ENCODE measurements at places on chromosomes 5 and 9. TPM values are rescaled to one million over a fixed set of nuclear protein-coding genes. Genes with fewer than 3 reads are reported as not detected.

DNA sequence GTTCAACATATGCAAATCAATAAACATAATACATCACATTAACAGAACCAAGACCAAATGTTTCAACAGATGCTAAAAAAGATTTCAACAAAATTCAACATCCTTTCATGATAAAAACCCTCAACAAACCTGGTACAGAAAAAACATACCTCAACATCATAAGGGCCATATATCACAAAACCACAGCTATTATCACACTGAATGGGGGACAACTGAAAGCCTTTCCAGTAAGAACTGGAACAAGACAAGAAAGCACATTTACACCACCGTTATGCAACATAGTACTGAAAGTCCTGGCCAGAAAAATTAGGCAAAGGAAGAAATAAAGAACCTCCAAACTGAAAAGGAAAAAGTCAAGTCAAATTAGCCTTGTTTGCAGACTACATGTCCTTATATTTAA lies 93.6 kb downstream of the DTWD2 start:
- H3K4me3 ChIP-seq, result no peak overlapping the region
- H3K4me1 ChIP-seq, result no peaks in the 10 kb centered on the region
- no peak overlapping the region for H3K27ac ChIP-seq
- H3K27me3 ChIP-seq, result no peaks in the 10 kb centered on the region
- no peaks in the 10 kb centered on the region for H3K36me3 ChIP-seq

DNA sequence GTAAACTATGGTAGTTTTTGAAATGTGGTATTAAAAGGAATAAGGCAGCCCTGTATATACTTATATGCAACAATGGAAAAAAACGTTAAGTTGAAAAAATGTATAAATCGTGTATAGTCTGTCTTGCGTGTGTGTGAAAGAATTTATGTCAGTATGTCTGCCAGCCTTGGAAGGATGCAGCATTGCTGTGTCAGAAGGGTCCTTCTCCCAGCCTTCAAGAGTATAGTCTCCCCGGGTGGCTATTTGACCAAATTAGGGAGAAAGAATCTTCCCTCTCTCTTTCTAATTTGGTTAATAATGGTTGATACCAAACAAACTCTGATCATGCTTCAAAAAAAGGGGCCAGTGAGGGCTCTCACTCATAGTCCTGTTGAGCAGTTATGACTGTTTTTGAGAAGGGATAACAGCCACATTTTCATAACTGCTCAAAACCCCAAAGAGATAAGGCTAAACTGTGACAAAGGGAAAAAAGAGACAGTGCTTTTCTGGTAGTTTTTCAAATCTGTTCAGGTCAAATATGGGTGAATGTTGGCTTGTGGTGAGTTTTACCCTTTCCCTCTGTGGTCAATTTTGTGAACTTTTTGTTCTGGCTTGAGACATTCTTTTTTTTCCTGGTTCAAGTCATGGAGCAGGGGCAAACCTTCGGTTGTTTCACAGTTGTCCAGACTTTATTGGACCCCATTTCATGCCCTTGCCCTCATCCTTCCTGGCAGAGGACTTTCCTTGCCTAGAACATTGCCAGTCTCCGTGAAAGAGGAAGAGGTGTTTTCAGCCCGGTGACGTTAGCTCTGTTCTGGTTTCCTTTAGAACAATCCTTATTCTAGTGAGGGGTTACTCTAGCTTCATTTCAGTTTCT lies 21.0 kb downstream of the SNX30 start:
- no peak for DNase-seq
- no peak overlapping the region for H3K4me3 ChIP-seq
- H3K36me3 ChIP-seq, result no peaks in the 10 kb centered on the region
- H3K27me3 ChIP-seq, result no peaks in the 10 kb centered on the region

DNA sequence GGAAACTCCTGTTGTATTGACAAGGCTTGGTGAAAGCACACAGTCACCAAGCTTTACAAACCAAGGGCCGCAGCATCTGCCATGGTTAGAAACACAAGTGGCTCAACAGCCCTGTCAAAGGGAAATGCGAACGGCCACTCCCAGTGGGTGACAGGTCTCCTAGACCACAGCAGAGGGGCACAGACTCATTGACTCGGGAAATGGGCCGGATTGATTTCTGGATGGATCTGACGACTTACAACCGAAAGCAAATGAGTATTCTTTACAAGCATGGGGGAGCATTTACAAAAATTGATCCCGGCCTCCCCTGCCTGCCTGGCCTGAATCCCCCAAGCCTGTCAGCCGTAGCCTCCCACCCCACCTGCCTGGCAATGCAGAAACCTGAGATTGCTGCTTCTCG lies 48.2 kb downstream of the ADAMTS2 start:
- DNase-seq, result no peak
- no peak overlapping the region for H3K27ac ChIP-seq

- peak overlapping the region; percentile 70 for H3K4me3 ChIP-seq
- H3K36me3 ChIP-seq, result no peaks in the 10 kb centered on the region
- peak overlapping the region; percentile 30 for H3K27ac ChIP-seq
- no peaks in the 10 kb centered on the region for H3K27me3 ChIP-seq
Measured at GRCh38 chr5:140145818-140146522, 20.2 kb downstream of the IGIP start.

- no peaks in the 10 kb centered on the region for H3K4me1 ChIP-seq
- no peak overlapping the region for H3K4me3 ChIP-seq
- no peak for DNase-seq
- no peaks in the 10 kb centered on the region for H3K27me3 ChIP-seq
- no peak overlapping the region for H3K27ac ChIP-seq
- H3K36me3 ChIP-seq, result no peaks in the 10 kb centered on the region
Measured at GRCh38 chr5:74903165-74903787, 37.1 kb upstream of the FAM169A start.

DNA sequence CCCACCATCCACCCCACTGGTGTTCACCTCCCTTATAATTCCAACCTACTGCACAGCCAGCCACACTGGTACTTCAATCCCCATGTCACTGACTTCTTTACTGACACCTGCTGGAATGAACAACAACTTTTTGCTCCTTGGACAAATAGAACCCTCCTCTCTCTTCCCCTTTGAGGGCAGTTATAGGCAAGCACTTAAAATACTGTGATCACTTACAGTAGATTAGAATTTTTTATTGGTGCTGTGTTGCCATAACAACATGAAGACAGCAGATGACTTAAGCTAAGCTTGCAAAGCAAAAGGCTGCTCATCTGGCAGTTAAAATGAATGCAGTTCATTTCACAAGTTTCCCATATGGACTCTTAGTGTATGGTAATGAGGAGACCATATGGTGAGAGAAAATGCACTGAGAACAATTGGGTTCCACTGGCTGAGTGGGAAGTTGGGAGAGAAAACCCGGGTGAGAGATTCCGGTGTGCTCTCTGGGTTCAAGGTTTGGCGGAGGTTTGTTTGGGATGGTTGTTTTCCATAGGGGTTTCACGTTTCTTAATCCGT lies 374.3 kb downstream of the EBF1 start:
- no peak for DNase-seq
- H3K4me3 ChIP-seq, result no peak overlapping the region
- no peaks in the 10 kb centered on the region for H3K27me3 ChIP-seq
- no peaks in the 10 kb centered on the region for H3K36me3 ChIP-seq

DNA sequence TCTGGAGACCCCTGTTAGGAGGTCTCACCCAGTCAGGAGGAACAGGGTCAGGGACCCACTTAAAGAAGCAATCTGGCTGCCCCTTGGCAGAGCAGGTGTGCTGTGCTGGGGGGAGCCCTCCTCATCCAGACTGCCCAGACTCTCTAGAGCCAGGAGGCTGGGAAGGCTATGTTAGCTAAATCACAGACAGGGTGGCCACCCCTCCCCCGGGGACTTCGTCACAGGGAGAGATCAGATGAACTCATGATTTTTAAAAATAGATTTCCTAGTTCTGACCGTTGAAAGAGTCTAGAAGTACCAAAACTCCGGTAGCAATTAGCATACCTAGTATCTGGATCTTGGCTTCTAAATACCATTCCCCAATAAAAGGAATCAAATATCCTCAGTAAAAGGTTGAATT lies 35.0 kb upstream of the FOXB2 start:
- H3K27me3 ChIP-seq, result no peaks in the 10 kb centered on the region
- no peaks in the 10 kb centered on the region for H3K4me1 ChIP-seq
- no peak overlapping the region for H3K27ac ChIP-seq
- no peak for DNase-seq

DNA sequence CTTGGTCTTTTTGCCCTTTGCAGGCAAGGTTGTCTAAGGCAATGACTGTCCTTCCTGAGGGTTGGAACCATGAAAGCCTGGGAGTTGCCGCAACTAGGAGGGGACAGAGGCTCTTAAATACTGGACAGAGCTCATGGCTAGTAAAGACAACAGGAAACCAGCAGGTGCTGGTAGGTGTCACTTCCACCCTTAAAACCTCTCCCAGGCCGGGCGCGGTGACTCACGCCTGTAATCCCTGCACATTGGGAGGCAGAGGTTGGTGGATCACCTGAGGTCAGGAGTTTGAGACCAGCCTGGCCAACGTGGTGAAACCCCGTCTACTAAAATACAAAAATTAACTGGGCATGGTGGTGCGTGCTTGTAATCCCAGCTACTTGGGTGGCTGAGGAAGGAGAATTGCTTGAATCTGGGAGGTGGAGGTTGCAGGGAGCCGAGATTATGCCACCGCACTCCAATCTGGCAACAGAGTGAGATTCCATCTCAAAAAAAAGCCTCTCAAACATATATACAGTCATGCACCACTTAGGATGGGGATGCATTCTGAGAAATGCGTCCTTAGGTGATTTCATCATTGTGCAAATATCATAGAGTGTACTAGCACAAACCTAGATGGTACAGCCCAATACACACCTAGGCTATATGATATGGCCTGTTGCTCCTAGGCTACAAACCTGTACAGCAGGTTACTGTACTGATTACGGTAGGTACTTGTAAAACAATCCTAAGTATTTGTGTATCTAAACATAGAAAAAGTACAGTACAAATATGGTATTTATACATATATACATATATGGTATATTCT lies 102.7 kb downstream of the HSPA4 start:
- no peak overlapping the region for H3K4me3 ChIP-seq
- H3K27ac ChIP-seq, result no peak overlapping the region
- H3K36me3 ChIP-seq, result no peaks in the 10 kb centered on the region
- no peaks in the 10 kb centered on the region for H3K27me3 ChIP-seq
- H3K4me1 ChIP-seq, result no peaks in the 10 kb centered on the region

DNA sequence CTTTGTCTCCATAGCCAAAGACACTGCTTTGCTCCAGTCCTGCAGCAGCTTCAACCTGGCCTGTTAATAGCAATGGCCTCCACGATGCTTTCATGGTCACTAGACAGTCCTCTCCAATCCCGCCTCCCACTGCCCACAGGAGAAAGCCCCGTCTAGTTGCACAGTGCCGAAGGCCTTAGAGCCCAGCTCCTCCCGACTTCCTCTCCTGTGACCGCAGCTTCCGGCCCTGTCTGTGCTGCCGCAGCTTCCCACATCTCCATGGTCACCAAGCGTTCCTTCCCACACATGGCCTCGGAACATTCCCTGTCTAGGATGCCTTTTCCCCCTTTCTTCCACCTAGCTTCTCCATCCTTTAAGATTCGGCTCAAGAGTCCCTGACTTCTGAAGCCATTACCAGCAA lies 23.4 kb downstream of the PCA3 start:
- no peaks in the 10 kb centered on the region for H3K4me1 ChIP-seq
- no peaks in the 10 kb centered on the region for H3K27me3 ChIP-seq
- DNase-seq, result no peak
- no peaks in the 10 kb centered on the region for H3K36me3 ChIP-seq

DNA sequence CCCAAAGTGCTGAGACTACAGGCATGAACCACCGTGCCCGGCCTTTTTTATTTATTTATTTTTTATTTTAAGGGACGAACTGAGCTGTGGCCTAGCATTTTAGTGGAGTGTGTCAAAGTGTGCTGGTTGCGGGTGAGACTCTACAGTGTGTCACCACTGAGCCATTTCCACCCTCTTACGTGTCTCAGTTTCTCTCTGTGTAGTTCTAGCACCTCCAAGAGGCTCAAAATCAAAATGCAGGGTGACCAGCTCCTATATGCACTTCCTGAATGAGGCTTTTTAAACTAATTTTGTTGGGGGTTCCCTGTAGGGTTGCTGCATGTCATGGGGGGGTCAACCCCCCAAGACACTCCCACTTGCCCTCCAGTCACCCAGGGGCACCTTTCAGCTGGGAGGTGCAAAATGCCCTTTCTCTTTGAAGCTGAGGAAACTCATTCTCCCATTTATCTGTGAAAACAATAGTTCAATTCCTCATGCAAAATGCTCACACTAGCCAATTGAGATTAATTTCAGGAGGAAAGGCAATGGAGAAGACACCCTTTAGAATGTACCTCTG lies 69.3 kb downstream of the COL15A1 start:
- no peak overlapping the region for H3K4me3 ChIP-seq
- H3K36me3 ChIP-seq, result no peaks in the 10 kb centered on the region
- H3K4me1 ChIP-seq, result no peaks in the 10 kb centered on the region
- H3K27ac ChIP-seq, result no peak overlapping the region
- no peak for DNase-seq
- no peaks in the 10 kb centered on the region for H3K27me3 ChIP-seq

The GPRIN1 gene
- 4.6 TPM for total RNA-seq

DNA sequence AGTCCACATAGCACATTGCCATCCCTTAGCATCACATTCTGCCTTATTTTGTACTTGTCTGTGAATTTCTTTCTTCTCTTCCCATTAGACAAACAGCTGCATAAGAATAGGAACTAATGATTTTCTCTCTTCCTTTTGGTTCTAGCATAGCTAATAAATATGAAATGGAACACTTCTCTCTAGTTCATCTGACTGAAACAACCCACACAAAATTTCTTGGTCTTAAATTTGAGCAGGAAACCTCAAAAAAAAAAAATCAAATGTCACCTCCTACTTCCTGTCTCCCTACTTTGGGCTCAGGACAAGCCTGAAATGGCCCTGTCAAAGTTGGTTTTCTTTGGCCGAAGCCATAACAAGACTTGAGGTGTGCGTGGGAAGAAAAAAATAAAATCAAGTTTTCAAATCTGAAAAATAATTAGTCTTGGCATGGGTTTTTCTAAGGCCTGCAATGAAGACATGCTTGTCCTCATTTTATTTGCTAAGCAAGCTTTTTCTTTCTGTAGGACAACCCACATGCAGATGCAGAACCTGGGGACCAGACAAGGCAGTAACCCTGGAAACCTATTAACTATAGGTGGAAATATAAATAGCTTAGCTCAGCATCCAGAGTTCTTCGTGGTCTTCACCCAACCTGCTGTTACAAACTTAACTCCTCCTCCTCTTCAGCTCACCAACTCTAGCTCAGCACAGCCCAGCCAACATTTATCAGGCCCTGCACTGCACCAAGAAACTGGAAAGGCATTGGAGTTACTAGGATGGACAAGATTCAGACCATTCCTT lies 523.5 kb upstream of the KLF4 start:
- H3K27ac ChIP-seq, result no peak overlapping the region
- DNase-seq, result no peak
- peaks cover 3% of the 10 kb centered on the region for H3K4me1 ChIP-seq
- no peaks in the 10 kb centered on the region for H3K27me3 ChIP-seq
- no peaks in the 10 kb centered on the region for H3K36me3 ChIP-seq

GRCh38 chr9:114486205-114486963 lies 18.9 kb downstream of the WHRN start:
- H3K4me3 ChIP-seq, result no peak overlapping the region
- H3K36me3 ChIP-seq, result no peaks in the 10 kb centered on the region
- H3K27me3 ChIP-seq, result no peaks in the 10 kb centered on the region
- no peak for DNase-seq
- H3K4me1 ChIP-seq, result peaks cover 7% of the 10 kb centered on the region

The DDX4 gene
- total RNA-seq, result not detected
